NCI-H1694 treated with DMSO at 0.1 percent for 48 hours (cell line): ENCODE measurements at places on chromosomes 2 and 18.

DNA sequence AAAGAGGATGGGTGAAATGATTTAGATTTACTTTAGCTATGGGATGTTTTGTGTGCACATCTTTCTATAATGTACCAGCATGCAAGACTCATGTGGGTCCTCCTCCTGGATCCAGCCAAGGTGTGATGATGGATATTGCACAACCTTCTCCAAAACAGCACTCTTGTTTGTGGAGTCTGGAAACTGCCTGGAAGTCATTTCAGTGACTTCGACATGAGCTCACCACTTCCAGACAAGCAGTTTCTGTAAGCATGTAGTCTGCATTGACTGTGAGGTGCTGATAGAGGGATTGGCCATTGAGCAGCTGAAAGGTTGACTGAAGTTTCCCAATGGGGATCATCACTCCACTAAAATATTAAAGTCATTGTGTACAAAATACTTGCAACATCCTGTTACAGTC lies 154.0 kb downstream of the TRIB2 start:
- no peak for DNase-seq

DNA sequence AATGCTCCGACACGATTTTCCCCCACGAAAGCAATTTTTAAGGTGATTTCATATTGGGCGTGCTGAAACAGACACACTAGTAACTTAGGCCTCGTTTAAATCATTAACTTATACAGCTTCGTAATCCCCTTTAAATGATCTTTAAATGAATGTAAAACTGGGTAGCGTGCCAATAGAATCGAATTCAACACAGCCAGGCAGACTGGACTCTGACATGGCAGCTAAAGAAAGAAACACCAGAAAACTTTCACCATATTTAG lies 2.4 kb upstream of the ID2 start:
- DNase-seq = no peak

DNA sequence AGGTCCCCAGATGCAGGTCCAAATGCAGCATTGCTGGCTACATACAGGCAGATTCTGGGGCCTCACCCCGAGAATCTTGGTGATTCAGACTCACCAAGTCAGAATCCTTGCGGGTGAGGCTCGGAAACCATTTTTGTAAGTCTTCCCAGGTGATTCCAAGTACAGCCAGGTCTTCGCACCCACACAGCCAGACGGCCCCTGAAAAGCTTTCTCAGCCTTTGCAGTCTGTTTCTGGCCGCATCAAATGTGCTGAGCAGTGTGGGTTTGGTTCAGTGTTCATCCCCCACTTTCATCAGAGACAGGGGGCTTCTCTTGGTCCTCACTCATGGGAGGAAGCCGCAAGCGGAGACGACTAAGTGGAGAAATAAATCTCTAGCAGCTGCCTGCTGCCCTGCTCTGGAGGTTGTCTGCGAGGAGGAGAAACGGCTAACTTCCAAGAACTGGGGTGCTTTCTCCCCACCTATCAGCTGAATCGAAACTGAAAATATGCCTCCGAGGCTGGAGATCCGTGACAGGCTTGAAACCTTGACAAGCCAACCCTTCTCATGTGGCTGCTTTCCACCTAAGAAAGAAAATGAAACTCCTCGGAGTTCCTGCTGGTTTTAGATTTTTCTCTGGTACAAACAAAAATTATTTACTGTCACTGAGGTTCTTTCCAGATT lies 8.9 kb upstream of the TMEM185B start:
- no peak for DNase-seq

DNA sequence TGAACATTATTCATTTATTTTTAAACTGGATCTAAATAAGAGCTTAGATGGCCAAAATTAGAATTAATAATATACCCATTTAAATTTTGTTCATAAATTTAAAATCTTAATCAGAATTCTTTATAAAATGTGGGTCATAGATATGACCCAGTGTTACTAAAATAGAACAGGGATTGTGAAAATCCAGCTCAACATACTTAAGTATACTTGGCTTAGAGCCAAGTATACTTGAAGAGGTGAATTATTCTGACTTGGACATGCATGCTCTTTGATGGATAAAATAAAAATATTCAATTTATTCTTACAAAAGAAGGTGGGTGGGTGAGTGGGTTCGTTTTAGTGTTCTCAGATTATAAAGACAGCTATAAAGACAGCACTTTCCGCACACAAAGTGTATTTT lies 70.7 kb downstream of the SPOPL start:
- DNase-seq = no peak

DNA sequence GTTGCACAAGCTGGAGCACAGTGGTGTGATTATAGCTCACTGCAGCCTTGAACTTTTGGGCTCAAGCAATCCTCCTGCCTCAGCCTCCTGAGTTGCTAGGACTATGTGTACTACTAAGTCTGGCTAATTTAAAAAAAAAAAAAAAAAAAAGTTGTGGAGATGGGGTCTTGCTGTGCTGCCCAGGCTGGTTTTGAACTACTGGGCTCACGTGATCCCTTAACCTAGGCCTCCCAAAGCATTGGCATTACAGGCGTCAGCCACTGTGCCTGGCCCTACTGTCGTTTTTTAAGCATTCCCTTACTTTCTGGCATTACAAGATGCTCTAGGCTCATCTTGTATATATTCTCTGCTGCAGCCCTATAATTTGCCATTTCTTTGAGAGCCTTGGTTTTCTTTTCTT lies 88.3 kb downstream of the RAPH1 start:
- no peak for DNase-seq

DNA sequence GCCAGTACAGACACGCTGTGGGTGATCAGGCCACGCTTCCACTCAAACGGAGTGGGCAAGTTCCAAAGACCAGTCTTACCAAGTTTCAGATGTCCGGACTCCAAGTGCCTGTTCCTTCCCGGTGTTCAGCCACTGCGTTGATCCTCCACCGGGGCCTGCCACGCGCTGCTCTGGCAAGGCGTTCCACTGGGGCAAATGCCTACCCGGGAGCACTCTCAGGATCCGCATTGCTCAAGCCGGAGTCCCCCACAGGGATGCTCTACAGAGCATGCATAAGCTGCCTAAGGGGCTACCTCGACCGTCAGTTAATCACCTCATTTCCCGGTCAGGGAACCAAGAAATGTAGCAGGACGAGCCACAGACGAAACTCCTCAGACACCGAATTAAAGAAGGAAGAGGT lies 37.0 kb upstream of the CLASP1 start:
- DNase-seq = no peak

GRCh38 chr2:10374362-10374943 lies 71.7 kb downstream of the HPCAL1 start:
- no peak for DNase-seq

DNA sequence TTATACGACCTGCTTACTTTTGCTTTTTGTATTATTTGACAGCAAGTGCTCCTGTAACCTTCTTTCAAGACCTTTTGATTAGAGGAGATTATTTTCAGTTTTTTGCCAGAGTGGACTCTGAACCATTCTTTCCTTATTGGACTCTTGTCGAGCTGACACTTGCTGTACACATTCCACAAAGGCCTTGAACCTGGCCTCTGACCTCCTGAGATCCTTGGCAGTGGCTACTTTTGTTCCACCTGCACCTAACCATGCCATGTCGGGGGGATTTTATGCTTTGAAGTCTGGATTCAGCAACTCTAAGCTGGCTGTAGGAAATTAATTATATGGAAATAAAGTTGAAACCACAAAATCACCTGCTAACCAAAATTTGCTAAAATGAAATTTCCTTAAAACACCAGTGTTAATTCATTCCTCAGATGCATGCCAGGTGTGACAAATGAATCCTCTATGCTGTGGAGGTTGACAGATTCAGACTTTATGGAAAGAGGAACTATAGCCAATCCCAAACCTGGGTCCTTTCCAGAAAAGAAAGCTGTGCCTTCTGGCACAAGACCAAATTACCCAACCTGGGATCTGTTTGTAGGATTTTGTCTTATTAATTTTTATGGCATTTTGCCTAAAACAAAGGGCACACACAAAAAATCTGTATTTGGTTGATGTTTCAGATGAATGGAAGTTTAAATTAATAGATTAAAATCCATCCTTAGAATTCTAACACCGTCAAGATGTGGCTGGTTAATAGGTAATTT lies 110.4 kb downstream of the CDC42EP3 start:
- peak; percentile 79 for DNase-seq

DNA sequence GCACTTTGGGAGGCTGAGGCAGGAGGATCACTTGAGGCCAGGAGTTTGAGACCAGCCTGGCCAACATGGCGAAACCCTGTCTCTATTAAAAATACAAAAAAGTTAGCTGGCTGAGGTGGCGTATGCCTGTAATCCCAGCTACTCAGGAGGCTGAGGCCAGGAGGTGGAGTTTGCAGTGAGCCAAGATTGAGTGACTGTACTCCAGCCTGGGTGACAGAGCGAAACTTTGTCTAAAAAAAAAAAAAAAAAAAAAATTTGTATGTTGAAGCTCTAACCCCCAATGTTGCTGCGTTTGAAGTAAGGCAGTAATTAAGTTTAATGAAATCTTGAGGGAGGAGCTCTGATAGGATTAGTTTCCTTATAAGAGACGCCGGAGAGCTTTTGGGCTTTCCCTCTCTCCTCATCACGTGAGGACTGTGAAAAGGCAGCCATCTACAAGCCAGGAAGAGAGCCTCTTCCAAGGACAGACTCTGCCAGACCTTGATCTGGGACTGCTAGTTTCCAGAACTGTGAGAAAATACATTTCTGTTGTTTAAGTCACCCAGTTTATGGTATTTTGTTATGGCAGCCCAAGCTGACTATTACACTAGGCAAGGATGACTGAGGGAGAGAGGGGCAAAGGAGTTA lies 11.5 kb upstream of the PNPT1 start:
- no peak for DNase-seq

DNA sequence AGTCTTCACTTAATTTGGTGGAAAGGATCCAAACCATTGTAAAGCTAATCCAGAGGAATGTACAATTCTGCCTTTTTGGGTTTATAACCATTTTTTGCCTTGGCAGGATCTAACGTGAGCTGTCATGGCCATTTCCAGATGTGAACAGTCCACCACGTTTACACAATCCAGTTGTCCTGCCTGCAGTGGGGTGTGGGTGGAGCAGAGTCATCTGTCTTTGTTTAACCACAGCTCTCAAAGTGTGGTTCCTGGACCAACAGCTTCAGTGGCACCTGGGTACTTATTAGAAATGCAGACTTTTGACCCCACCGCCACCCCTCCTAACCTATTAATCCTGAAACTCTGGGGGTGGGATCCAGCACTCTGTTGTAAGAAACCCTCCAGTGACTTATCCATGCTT lies 35.9 kb downstream of the FHOD3 start:
- no peak for DNase-seq

GRCh38 chr2:176784633-176785200 lies 427.9 kb upstream of the HNRNPA3 start:
- no peak for DNase-seq

- no peak for DNase-seq
These were observed 72.2 kb upstream of the TMEM17 start for GRCh38 chr2:62577994-62578781.

GRCh38 chr2:74756356-74756890 lies 77.5 kb upstream of the HK2 start:
- DNase-seq = no peak

- DNase-seq = no peak
These were observed 81.1 kb upstream of the ZNF397 start for GRCh38 chr18:35159782-35160181.

- DNase-seq = no peak
These were observed 250.5 kb downstream of the CAMKMT start for GRCh38 chr2:44612276-44612675.

DNA sequence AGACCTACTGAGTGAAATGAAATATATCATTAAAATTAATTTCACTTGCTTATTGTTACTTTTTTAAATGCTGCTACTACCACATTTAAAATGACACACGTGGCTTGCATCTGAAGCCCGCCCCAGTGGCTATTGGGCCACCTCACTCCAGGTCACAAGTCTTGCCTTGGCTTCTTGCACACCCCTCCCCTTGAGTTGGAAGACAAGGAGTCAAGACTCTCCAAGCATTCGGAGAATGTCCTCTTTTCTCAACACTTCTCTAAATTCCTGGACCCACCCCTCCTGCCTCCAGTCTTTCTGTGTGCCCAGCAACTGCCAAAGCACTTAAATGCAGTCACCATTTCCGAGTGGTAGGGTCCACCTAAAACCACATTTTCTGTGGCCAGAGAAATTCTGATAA lies 73.4 kb downstream of the ZBTB7C start:
- no peak for DNase-seq

GRCh38 chr2:109645412-109646184 lies 31.4 kb downstream of the SOWAHC start:
- no peak for DNase-seq

DNA sequence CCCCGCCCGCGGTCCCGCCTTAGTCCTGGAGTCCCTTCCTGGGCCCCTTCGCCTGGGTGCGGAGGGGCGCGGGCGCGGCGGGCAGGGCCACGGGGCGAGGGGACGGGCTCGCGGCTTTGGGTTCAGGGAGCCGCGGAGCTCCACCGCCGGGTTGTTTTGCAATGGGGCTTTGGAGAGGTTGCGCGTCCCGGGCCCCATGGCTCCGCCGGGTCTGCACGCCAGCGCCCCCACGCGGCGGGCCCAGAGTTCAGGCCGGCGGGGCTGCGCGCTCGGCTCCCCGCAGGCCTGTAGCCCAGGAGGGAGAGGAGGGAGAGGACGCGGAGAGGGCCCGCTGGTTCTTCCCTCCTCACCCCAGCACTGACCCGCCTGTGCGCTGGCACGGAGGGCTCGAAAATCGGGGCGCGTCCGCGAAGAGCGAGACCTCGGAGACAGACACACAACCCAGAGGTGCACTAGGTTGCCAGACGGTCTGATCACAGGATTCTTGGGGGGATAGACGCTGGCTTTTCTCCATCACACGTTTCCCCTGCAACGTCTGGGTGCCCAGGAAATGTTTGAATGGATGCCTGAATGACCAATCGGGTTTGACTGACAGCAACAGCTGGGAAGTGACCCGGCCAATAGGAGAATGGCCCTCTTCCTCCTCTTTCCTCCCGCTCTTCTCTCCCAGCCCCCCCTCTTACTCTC lies 4.9 kb upstream of the SIX2 start:
- DNase-seq = no peak
